ENCODE measurements at places on chromosomes 1 and 21. TPM values are rescaled to one million over a fixed set of nuclear protein-coding genes. Genes with fewer than 3 reads are reported as not detected.

The LUZP1 gene
- 14.0 TPM for polyA plus RNA-seq

The CTH gene
- polyA plus RNA-seq: 2.5 TPM

The LCE1D gene
- polyA plus RNA-seq: not detected

The CLK2 gene
- 45.2 TPM for polyA plus RNA-seq

The JAM2 gene
- polyA plus RNA-seq: 50.0 TPM

The PAQR6 gene
- polyA plus RNA-seq: 5.2 TPM

The LINGO4 gene
- 0.40 TPM for polyA plus RNA-seq

The CCDC27 gene
- 0.14 TPM for polyA plus RNA-seq

The CADM3 gene
- 0.92 TPM for polyA plus RNA-seq

The TNFRSF18 gene
- polyA plus RNA-seq: 4.1 TPM

The MAN1C1 gene
- 14.2 TPM for polyA plus RNA-seq

The ABCA4 gene
- 0.71 TPM for polyA plus RNA-seq

The MPC2 gene
- polyA plus RNA-seq: 61.0 TPM

The TMOD4 gene
- 27.4 TPM for polyA plus RNA-seq

The KPRP gene
- not detected for polyA plus RNA-seq

Data from hindlimb muscle (tissue), 1 donor.